MCF 10A (cell line): ENCODE measurements at places on chromosomes 13 and 19.
A peak's percentile ranks its signal among the peaks of the same experiment; 100 is the strongest.

DNA sequence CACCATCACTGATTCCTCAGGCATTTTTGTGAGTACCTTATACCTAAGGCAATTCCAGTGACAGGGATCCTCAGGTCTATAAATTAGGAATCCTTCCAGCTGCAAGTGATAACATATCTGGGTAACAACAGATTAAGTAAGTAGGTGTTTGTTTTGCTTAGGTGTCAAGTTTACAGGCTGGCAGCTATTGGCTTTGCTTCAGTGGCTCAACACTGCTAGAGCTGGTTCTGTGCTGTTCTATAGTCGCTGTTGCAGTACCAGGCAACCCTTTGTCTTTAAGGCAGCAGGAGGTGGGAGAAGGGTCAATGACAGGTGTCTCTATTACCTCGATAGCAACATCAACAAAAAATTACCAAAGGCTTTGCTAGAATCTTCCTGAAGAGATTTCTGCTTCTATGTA is 27.0 kb downstream of the SLC10A2 start:
- no peak for DNase-seq

DNA sequence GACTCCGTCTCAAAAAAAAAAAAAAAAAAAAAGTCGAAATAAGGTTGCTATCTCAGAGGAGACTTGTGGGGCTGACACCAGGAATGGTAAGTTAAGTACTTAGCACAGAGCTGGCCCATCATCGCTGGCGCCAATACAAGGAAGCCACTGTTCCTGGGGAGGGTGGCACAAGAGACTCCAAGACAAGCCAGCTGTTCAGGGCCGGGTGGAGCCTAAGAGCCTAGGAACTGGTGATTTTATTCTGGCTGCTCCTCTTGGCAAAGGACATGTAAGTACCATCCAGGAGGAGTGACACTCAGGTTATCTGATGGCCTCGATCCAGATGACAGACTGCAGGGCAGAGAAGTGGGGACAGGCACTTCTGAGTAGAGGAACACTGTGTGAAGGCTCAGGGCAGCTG is 3.8 kb downstream of the ELOF1 start:
- DNase-seq: no peak

- DNase-seq: peak; percentile 61
Measured at GRCh38 chr19:18995804-18996241, 37.5 kb downstream of the SUGP2 start.

DNA sequence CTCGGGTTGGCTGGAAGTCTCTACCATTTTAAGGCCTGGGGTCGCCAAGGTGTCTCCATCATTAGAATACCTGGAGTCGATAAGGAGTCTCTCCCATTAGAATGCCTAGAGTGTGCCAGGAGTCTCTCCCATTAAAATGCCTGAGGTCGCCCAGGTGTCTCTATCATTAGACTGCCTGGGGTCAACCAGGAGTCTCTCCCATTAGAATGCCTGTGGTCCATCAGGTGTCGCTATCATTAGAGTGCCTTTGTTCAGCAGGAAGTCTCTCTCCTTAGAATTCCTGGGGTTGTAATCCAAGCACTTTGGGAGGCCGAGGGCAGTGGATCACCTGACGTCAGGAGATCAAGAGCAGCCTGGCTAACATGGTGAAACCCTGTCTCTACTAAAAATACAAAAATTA is 1533.0 kb downstream of the UQCRFS1 start:
- DNase-seq: no peak

GRCh38 chr13:62292714-62293480 is 877.2 kb upstream of the PCDH20 start:
- DNase-seq: peak; percentile 76

- DNase-seq: no peak
Measured at GRCh38 chr19:18264971-18265540, 9.2 kb downstream of the IQCN start.

DNA sequence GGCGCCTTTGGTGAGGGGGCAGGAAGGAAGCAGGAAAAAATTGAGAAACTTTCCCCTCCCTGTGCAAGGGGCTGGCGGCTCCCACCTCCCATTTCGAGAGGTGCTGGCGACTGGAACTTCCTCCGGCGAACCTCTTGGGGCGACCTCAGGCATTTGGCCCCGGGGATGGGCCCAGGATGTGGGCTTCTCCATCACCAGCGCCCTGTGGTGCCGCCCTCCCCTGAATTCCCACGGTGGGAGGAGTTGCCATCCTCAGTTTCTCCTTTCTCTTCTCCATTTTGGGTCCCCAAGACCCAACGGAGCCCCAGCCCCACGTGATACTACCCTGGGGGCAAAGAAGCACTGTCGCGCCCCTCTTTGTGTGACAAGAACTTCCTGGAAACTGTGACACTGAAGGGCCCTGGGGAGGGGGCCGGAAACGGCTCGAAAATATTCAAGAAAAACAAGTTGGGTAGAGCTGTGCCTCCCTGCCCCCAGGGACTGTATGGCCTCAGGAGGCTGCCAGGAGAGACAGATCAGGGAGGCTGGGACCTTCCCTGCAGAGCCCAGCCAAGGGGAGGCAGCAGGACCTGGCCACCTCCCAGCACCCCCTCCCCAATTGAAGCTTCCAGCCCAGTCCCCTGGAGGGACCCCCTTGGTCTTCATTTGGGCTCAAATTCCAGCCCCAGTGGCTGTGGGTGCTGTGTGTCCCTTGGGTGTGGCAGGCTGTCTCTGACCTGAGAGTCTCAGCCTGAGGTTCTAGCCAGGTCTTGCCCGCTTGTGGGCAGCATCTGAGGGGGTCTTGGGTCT is 16.2 kb upstream of the AP1M2 start:
- no peak for DNase-seq

GRCh38 chr19:50556282-50557008 is 11.8 kb downstream of the LRRC4B start:
- peak; percentile 52 for DNase-seq

- no peak for DNase-seq
Measured at GRCh38 chr13:66275416-66275815, 954.7 kb downstream of the PCDH9 start.

DNA sequence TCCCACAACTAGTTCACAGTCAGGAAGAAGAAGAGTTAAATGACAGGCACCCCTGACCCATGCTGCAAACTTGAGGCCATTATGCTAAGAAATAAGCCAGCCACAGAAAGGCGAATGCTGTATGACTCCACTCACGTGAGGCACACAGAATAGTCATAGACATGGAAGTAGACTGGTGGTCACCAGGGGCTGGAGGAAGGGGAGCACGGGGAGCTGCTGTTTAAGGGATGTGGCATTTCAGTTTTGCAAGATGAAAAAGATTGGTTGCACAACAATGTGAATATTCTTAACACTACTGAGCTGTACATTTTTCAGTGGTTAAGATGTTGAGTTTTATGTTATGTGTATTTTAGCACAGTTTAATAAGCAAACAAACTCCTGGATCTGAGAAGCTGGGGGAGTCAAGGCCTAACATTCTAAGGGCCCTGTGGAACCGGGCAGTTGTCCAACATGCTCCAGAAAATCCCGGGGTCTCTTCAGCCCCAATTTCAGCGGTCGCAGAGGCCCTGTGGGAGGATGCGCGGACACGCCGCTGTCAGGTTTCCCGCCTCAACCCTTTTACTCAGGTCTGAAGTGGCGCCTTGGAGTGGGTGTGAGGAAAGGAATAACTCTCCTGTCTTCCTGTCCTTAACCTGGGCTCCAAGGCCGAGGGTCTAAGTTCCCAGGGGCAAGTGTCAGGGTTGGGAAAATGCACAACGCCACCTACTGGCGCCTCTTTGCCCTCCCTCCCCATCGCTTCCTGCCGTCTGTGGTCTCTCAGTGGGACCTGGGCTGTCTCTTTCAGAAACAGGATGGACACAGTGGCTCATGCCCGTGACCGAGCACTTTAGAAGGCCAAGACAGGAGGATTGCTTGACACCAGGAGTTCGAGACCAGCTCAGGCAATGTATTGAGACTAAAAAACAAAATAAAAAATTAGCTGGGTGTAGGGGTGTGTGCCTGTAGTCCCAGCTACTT is 4.4 kb upstream of the TMEM272 start:
- peak; percentile 39 for DNase-seq

- peak; percentile 45 for DNase-seq
Measured at GRCh38 chr19:1651568-1652291, 685 bp downstream of the TCF3 start.

DNA sequence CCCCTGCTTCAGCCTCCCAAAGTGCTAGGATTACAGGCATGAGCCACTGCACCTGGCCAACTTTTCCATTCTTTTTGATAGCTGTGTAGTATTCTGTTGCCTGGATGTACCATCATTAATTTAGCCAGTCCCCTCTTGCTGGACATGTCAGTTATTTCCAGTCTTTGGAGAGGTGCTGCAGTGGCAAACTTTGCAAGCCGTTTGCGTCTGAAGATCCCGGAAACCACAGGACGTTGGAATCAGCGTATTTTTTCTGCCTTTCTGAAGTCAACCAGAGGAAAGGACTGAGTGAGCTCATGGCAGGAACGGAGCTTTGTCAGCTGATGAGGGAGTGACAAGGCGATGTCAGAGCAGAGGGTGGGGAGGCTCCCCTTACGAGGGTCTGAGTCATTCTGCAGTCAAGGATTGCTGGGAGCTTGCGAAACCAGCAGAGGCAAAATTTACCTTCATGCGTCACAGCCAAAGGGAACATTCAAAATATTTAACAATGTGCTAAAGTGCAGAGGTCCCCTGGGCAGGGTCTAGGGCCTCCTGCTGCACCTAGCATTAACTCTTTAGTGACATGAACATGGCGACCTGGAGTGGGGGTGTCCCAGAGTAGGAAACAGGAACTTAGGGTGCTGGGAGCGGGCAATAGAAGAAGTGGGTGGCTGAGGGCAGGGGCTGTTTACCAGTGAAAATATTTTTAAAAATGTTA is 5.6 kb downstream of the C5AR1 start:
- peak; percentile 98 for DNase-seq

- DNase-seq: peak; percentile 14
Measured at GRCh38 chr19:46818812-46819211, 30.4 kb upstream of the SLC1A5 start.

- DNase-seq: no peak
Measured at GRCh38 chr13:91896547-91896946, 498.1 kb downstream of the GPC5 start.

GRCh38 chr19:54415208-54415900 is at the start of gene TTYH1:
Gene TTYH1, plus strand, starts transcription at chr19:54415464. Its CDS starts 89 bp downstream, at chr19:54415553.
- no peak for DNase-seq

- peak; percentile 72 for DNase-seq
Measured at GRCh38 chr13:31538067-31539042, 201.0 kb upstream of the RXFP2 start.

DNA sequence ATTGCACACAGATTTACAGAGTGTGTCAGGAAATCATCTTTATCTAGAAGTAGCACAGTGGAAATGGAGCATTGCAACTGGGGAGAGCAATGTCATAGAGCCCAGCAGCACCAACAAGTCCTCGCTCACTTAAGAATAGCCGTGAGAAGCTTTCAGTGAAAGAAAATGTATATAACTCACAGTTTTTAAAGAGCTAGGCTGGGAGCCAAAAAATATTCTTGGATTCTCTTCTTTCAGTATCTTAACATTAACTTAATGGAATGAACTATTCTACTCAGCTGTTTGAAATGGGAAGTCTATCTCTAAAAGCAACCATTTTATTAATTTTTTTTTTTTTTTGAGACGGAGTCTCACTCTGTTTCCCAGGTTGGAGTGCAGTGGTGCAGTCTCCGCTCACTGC is 329.6 kb downstream of the COG6 start:
- DNase-seq: no peak

DNA sequence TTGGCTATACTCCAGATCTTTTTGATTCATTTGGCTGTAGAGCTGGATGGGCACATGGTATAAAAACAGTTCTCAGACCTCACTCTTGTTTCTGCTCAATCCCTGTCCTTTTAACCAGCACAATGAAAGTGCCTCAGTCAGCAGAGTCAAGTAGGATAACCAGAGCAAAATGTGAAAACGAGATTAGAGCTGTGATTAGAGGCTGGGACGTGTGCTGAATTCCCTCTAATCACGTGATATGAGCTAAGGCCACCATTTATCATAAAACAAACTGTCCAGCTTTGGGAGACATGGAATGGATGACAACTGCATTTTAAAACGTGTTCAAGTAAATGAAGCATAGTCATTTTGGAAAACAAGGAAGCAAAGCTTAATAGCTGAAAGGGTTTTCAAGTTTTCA is 54.1 kb downstream of the GJA3 start:
- no peak for DNase-seq

DNA sequence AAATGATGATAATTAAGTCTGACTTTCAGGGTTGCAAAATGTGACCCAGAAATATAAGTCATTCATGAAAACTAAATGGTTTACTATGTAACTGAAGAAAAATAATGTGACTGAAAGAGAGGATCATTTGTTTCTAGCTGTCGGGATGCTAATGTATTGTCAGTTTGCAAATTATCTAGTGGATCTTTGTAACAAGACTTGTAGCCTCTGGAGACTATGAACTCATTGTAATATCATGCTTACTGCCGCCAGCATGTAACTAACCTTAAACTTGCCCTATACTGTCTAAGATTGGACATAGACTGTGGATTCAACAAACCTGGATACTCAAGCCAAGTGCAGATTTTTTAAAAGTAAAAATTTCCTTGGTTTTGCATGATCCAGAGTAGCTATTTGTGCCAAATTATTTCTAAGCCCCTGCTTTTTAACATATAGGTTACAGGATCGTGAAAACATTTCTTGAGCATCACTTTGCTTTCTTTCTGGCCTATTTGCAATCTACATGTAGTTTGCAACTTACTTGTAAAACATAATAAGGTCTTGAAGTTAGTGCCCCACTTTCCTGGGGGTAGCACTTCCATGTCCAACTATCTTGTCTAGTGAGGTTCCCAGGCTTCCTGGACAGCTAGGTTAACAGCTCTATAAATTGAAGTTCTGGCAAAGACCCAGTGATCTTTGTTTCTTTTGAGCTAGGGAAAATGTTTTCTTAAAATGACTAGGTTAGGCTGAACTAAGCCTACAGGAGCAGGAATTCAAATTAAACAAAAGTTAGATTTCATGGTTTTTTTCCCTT is 3.3 kb upstream of the POSTN start:
- DNase-seq: no peak

GRCh38 chr19:47619763-47620162 is 10.8 kb downstream of the BICRA start:
- no peak for DNase-seq

GRCh38 chr19:40445780-40446262 is 1.7 kb upstream of the SERTAD3 start:
- peak; percentile 59 for DNase-seq

GRCh38 chr13:98456413-98456845 is 120.5 kb downstream of the STK24 start:
- DNase-seq: no peak

GRCh38 chr19:3163230-3163886 is 15.2 kb upstream of the S1PR4 start:
- peak; percentile 66 for DNase-seq
